NCI-H226 (cell line): ENCODE measurements at places on chromosomes 1 and 21.

GRCh38 chr1:10063878-10064277, 31.1 kb downstream of the UBE4B start:
- DNase-seq: no peak

DNA sequence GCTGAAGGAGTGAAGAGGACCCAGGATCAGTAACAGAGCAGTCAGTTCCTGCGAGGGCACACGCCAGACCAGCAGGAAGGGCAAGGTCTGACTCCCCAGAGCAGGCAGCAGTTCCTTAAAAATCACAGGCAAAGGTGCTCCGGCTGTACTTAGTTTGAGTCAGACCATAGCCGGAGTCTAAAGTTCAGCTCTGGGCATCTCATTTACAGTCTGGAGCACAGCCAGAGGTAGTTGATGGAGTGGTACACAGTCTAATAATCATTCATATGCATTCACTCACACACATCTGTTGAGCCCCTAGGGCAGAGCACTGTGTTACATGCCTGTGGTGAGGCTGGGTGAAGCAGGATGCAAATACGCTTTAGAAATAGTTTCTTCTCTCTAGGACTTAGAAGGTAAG, 7.3 kb upstream of the AMIGO1 start:
- DNase-seq: no peak

- DNase-seq: no peak
These were observed 7.6 kb downstream of the COL16A1 start for GRCh38 chr1:31696242-31696641.

DNA sequence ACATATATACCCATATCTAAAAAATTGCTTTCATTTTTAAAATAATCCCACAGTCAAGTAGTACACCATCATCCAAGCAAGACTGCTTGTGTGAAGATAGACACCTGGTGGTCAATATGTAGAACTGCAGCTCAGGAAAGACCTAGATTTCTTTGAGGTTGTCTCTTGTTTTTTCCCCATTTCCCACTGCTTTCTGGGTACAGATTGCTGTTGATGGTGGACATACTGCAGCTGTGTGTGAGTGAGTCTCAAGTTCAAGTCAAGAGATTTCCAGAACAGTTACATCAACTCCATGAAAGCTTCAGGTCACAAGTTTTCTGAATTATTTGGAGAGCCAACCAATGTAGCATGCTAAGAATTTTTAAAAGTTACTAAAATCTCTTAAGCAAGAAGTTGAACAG, 306.4 kb downstream of the DUSP10 start:
- DNase-seq: no peak

GRCh38 chr1:239301251-239301650, 85.1 kb upstream of the CHRM3 start:
- DNase-seq: no peak

- no peak for DNase-seq
These were observed 192.4 kb upstream of the CSF3R start for GRCh38 chr1:36675106-36675505.

GRCh38 chr21:33655588-33656221, 13.4 kb downstream of the ITSN1 start:
- DNase-seq: peak; percentile 98

DNA sequence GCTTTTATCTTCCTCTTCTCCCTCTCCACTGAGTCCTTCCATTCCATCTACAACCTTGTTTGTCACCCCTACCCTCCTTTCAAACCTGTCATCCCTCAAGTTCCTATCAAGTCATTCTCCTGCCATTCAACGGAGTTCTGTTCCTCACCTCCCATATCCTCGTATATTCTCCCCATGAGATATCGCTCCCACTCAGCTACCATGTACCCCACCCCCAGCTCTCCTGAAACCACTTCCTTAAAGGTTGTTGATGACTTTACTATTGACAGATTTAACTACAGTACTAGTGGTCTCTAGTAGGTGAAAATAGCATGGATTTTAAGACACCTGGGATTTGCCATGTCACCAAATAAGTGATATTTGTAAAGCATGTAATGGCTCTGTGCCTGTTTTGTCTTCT, 107.4 kb upstream of the BARHL2 start:
- DNase-seq: no peak

DNA sequence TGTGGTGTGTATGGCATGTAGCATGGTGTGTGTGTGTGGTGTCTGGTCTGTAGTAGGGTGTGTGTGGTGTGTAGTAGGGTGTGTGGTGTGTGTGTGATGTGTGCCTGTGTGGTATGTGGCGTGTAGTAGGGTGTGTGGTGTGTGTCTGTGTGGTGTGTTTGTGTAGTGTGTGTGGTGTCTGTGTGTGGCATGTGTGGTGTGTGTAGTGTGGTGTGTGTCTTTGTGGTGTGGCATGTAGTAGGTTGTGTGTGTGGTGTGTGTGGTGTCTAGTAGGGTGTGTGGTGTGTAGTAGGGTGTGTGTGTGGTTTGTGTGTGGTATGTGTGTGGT, 85.5 kb downstream of the SYT2 start:
- no peak for DNase-seq

DNA sequence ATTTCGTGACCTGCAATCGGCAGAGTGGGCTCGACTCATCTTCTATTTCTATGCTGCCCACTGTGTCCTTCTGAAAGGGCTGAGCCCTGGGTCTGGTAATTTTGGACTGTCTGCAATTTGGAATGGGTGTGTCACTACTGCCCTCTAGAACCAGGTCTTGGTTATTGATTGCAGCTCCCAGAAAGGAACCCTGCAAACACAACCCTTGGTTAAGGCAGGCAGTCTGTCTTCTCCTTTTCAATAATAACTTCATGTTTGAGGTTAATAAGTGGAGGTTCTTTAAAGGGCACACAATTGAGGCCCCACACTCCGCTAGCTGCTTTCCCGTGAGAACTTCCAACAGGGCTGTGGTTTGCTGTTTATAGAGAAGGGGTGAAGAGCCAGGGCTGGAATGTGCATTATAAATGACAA, 79.9 kb upstream of the LYST start:
- no peak for DNase-seq

GRCh38 chr1:29256394-29256793, 20.1 kb downstream of the PTPRU start:
- DNase-seq: no peak

DNA sequence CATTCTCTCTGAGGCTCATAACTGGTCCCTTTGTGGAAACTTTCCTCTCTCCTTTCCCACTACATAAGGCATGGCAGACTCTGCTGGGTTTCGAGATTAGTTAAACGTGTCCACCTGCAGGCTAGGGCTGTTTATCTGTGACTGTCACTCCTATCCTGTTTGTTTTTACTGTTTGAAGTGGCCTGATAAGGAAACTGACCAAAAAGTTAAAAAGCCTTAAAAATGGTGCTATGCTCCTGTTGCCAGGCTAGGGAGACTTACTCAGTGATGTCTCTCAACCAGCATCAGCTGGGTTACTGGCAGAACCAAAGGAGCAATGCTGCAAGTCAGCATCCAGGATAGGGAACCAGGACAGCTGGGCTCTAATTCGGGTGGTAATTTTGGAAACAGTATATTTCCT, 3.9 kb downstream of the PIGV start:
- no peak for DNase-seq

DNA sequence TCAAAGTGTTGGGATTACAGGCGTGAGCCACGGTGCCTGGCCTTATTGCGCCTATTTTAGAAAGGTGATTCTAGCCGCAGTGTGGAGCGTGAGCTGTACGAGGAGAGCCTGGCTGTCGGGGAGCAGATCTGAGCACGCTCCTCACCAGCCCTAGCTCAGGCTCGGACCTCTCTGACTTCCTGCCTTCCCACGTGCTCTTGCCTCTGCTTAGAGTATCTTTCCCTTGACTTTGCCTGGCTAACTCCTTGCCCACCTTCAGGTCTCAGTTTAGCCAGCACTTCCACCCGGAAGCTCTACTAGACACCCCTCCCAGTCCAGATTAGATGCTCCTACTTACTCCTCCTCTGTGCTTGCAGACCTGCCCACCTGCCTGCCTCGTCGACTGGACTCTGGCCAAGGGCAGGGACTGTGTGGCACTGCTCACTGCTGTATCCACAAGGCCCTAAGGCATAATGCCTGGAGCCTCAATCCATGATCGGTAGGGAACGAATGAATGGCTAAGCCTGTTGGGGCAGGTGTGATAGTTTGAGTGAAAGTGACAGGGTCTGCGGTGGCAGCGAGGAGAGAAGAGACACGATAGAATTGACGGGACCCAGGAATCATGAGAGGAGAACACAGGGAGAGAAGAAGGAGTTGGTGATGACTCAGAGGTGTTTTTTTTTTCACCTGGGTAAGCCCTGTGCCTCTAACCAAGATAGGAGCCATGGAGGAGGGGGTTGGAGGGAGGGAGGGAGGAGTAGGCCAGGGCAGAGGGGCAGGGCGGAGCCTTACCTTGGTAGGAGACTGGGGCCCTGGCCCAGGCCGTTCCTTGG, 28.1 kb upstream of the WASF2 start:
- DNase-seq: peak; percentile 78

GRCh38 chr1:31064718-31065309, 703 bp downstream of the PUM1 start:
- peak; percentile 5 for DNase-seq

DNA sequence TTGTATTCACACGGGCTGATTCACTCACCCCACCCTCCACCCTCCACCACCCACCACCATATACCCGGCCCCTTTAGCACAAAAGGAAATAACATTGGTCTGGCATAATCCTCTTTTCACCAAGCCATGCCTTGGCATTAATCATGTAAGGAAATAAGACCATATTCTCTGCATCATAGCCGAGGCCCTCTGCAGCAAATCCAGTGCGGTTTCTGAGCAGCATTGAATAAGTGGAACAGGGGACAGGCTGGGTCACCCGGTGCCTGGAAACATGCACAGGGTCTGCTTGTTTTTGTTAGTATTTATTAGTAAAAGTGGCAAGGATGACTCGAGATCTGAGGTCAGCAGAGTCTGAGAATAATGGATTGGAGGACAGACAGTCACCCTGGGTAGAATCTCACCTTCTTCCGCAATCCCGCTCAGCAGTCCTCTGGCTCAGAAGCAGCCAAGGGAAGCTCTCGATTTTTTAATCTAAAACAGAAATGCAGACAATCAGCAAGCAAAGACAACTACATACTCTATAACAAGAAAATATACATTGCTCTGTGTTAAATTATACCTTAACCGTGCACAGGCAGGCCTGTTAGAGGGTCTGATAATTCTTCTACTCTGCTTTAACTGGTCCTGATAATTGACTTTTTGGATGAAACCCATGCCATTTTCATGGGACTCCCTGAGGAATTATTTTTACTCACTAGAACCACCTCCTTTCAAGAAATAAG, 52.4 kb upstream of the CDC42BPA start:
- DNase-seq: no peak

DNA sequence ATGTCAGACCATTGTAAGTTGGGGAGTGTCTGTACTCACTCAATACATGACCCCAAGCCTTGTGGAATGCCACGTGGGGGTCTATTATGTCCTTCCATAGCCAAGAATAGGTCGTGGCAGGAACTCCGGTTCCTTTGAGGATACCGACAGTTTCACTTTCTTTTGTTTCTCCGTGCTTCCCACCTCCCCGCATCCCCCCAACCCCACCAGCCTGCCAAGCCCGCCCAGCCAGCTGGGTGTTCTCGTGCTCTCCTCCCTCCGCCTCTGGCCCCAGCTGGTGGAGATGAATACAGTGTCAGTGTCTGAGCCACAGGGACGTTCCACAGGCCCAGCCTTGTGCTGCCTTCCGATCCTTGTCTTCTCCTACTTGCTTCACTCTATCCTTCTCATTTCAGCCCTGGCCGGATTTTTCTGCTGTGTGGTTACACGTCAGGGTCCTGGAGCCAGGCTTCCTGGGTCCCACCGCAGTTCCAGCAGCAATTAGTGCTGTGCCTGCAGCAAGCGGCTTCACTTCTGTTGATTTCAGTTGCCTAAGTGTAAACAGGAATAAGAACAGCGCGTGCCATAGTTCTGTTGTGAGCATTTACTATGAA, 4.1 kb upstream of the AGTRAP start:
- no peak for DNase-seq

- DNase-seq: no peak
These were observed 10.6 kb upstream of the NUCKS1 start for GRCh38 chr1:205760606-205761005.

- DNase-seq: no peak
These were observed 73.9 kb downstream of the HLX start for GRCh38 chr1:220952961-220953643.

DNA sequence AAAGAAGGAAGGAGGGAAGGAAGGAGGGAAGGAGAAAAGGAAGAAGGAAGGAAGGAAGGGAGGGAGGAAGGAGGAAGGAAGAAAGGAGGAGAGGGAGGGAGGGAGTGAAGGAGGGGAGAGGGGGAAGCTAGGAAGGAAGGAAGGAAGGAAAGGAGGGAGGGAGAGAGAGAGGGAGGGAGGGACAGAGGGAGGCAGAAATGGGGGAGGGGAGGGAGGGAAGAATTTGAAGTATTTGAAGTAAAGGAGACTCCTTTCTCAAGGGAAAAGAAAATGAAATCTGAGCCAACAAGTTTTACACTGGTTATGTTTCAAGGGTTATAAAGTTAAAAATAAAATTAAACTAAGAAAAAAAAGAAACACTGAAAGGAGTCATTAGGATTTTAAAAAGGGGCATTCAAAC, 431.4 kb downstream of the BRINP3 start:
- DNase-seq: no peak

DNA sequence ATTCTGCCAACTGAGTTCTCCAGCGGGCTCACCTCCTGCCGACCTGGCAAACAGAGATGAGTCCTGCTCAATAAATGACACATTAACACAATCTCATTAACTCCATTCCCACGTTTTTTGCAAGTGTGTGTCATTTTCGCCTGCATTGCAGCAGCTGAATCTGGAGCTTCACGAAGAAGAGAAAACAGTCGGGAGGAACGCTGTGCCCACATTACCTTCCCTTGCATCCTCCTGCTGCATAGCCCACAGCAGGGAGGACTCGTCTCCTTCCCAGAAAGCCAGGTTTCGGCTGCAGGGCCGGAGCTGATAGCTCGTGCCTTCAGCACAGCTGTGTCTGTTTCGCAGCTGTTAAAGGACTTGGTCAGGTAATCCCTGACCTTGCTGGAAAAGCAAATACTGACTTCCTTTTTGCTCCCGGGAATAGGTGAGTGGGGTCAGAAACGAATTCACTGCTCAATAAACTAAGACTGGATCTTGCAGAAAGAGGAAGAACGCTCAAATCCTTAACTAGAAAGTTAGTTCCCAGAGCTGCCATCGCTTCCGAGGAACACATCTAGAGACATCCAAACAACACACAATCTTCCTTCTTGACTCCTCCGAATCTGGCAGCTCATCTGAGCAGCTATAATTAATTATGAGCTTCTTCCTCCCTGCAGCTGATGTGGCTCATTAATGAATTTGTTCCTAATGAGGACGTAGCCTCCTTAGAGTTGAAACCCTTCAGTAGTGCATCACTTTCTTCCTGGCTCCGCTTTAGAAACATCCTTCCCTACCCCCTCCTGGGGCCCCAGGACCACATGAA, 33.0 kb downstream of the KANK4 start:
- no peak for DNase-seq

- no peak for DNase-seq
These were observed 48.1 kb downstream of the MORN1 start for GRCh38 chr1:2343023-2343935.

DNA sequence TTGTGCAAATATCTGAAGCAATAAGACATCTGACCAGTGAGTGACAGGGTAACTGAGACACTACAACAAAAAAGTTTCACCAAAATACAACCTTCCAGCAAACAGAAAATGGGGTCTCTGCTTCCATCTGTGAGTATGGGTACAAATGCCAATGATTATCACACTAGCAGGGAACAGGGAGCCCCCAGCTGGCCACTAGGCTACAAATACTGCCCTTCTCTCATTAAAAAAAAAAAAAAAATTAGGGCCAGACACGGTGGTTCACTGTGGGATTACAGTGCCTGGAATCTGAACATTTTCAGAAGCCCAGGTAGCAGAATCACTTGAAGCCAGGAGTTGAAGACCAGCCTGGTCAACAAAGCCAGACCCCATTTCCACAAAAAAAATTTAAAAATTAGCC, 48.4 kb upstream of the EDARADD start:
- no peak for DNase-seq

- peak; percentile 95 for DNase-seq
These were observed 34.5 kb upstream of the CD1D start for GRCh38 chr1:158146165-158146564.
